B cell (primary cell): ENCODE measurements at places on chromosomes 2 and 18. TPM values are rescaled to one million over a fixed set of nuclear protein-coding genes. Genes with fewer than 3 reads are reported as not detected.
A peak's percentile ranks its signal among the peaks of the same experiment; 100 is the strongest.

- no peak overlapping the region for H3K27ac ChIP-seq
- no peaks in the 10 kb centered on the region for H3K36me3 ChIP-seq
- DNase-seq, result no peak
- H3K4me3 ChIP-seq, result no peak overlapping the region
Measured at GRCh38 chr2:153133716-153134115, 344.8 kb downstream of the RPRM start.

Gene CFAP65
- not detected in 2 replicates for total RNA-seq

DNA sequence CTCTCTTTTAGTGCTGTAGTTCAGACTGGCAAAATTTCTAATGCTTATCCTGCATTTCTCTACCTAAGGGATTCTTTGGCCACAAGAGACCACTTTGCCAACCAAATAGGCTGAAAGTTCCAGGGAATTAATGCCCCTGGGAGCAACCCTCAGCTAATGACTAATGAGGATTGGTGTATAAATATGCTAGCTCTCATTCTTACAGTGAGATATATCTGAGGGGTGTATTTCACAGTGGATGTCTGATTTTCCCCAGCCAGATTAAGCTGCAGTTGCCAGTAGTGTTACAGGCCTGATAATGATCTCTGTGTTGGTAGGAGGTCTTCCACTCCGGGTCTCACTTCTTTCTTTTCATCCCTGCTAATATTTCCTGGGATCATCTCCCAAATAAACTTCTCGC is 90.4 kb downstream of the GULP1 start:
- no peaks in the 10 kb centered on the region for H3K27me3 ChIP-seq
- no peaks in the 10 kb centered on the region for H3K4me1 ChIP-seq
- DNase-seq, result no peak
- no peak overlapping the region for H3K27ac ChIP-seq

GRCh38 chr2:39289609-39290008 is 45.8 kb upstream of the CDKL4 start:
- peaks cover 3% of the 10 kb centered on the region for H3K36me3 ChIP-seq
- no peak overlapping the region for H3K4me3 ChIP-seq
- H3K27ac ChIP-seq, result no peak overlapping the region
- no peak for DNase-seq

DNA sequence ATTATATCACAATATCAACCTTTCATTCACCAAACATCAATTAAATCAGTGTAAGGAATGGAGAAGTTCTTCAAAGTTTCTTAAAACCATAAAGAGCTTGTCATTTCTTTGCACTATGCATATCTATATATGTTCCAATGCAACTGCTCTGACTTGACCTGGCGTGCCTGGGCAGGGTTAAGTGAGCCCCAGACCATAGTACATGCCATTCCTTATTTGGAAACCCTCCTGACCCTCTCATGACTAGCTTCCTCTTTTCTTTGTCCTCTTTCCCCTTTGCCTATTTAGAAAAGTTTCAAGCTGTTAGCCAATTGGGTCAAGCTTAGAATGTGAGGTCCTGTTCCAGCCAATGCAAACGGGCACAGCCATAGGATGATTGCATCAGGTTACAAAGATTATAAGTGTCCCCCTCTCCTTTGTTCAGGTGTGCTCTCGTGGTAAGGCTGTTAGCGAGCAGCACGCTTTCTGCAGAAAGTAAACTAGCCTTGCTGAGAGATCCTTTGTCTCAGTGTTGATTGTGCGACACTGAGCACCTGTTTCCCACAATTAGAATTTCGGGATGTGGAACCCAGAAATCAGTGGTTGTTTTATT is 78.2 kb upstream of the UXS1 start:
- H3K4me3 ChIP-seq, result no peak overlapping the region
- H3K27ac ChIP-seq, result no peak overlapping the region
- H3K36me3 ChIP-seq, result no peaks in the 10 kb centered on the region

DNA sequence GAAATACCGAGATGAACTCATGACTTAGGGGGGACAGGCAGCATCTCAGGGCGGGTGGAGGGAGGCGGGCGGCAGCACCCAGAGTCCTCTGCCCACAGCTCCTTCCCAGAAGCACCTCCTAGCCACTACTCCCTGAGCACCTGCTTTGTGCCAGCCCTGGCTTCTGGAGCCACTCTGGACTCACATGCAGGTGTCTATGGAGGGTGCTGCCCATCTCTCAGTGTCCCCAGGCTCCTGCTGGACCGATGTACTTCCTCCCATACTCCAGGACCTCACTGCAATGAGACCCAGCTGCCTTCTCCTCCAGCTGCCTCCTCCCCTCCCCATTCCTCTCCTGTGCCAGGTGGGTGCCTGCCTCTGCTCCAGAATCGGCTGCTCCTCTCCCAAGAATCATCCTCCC is 22.1 kb upstream of the OTOS start:
- H3K4me3 ChIP-seq, result no peak overlapping the region
- H3K36me3 ChIP-seq, result no peaks in the 10 kb centered on the region
- no peaks in the 10 kb centered on the region for H3K27me3 ChIP-seq
- DNase-seq, result no peak

DNA sequence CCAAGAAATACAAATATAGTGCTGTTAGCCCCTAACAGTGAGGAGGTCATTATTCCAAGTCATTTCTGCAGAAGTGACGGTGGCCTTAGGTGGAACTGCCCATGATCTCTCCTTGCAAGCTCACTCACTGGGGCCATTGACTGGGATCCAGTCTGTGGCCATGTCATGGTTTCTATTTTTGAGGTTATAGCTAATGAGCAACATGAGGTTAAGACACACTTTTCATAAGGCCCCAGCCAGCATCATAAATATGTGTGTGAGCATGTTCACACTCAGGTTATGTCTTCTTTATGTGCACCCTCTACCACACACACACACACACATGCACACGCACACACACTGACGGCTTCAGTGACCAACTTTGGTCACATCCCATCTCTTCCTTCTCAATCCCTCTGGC is 484 bp downstream of the AFF3 start:
- peaks cover 62% of the 10 kb centered on the region for H3K4me1 ChIP-seq
- peak overlapping the region; percentile 91 for H3K4me3 ChIP-seq
- no peaks in the 10 kb centered on the region for H3K27me3 ChIP-seq
- H3K36me3 ChIP-seq, result peaks cover 18% of the 10 kb centered on the region
- peak overlapping the region; percentile 83 for H3K27ac ChIP-seq
- DNase-seq, result no peak

Gene NEU4
- total RNA-seq, result 0.29 TPM in 1 of 2 replicates, not detected in the other

DNA sequence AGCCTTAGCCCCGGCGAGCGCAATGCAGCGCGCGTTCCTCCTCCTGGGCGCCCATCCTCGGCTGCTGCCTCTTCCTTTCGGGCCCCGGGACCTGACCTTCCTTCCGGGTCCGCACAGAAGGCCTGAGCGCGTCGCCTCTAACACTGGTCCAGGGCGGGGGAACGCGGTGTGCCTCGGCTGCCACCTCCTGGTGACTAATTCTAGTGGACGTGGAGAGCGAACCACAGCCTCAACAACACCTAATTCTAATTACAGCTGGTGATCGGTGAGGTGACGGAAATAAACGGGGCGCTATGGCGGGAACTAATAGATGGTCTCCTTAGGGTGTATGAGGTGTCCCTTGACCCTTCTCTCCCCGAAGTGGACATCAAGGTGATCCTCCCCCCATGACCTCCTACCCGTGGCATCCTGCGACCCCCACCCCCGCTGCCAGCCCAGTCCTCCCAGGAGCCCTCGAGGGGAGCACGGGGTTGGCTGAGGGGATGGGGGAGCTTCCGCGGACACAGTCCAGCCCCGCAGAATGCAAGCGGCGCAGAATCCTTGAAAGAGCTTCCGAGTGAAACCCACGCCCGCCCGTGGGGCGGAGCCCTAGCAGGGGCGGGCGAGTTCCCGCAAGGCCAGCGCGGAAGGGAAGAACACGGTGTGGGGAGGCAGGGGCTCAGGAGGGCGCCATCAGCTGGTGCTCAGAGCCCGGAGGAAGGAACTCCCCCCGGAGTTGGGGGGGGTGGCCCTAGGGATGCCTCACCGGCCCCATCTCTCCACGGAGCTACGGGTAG is 12.8 kb upstream of the HMSD start:
- H3K27ac ChIP-seq, result peak overlapping the region; percentile 7
- H3K4me1 ChIP-seq, result peaks cover 14% of the 10 kb centered on the region
- peak; percentile 77 for DNase-seq
- H3K36me3 ChIP-seq, result no peaks in the 10 kb centered on the region
- H3K4me3 ChIP-seq, result peak overlapping the region; percentile 45
- no peaks in the 10 kb centered on the region for H3K27me3 ChIP-seq

Gene SCN2A
- total RNA-seq, result 0.22 and 0.44 TPM in 2 replicates

GRCh38 chr2:235746257-235746934 is 252.6 kb downstream of the AGAP1 start:
- no peaks in the 10 kb centered on the region for H3K4me1 ChIP-seq
- no peak overlapping the region for H3K4me3 ChIP-seq

GRCh38 chr2:96954011-96954846 is 32.2 kb downstream of the FAM178B start:
- H3K4me3 ChIP-seq, result no peak overlapping the region
- no peak overlapping the region for H3K27ac ChIP-seq
- no peak for DNase-seq
- H3K36me3 ChIP-seq, result no peaks in the 10 kb centered on the region
- no peaks in the 10 kb centered on the region for H3K27me3 ChIP-seq

DNA sequence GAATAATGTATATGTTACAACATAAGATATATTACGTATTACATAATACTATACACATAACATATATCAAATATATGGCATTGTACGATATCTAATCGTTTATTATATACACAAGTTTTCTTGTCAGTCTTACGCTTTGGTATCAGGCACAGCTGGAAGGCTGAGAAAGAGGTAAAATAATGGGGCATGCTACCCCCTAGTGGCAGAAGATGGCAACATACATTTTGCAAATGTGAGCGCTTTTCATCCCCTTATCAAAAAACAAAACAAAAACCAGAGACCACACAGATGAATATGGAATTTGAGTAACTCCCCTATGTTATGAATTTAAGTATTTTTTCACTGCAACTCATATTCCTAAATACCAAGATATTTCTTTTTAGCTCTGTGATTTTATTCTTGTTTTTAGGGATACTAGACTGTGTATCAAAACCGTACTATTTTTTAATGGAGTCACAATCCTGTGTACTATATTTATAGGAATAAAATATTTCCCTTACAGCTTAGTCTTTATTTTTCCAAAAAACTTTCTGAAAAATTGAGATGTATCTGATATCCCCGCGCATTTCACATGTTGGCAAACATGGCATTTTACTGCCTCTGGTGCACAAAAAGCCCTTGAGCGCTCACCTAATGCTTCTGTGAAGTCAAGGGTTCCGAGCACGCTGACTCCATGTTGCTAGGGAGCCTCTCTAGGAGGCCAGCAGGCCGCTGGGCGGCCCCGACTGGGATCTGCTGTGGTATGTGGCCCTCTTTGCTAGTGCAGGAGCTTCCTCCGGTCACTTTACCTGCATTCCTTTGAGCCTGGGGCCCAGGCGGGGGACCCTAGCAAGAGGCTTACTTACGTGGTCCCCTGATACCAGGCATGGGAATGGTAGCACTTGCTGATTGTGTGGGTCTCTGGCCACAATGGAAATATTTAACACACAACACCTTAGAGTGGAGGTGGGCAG is 62.5 kb downstream of the SLC4A3 start:
- H3K4me3 ChIP-seq, result no peak overlapping the region
- no peak overlapping the region for H3K27ac ChIP-seq
- peaks cover 6% of the 10 kb centered on the region for H3K4me1 ChIP-seq

GRCh38 chr2:26948800-26949199 is 21.6 kb upstream of the MAPRE3 start:
- H3K27me3 ChIP-seq, result peaks cover 8% of the 10 kb centered on the region
- H3K36me3 ChIP-seq, result no peaks in the 10 kb centered on the region
- no peak overlapping the region for H3K4me3 ChIP-seq
- H3K4me1 ChIP-seq, result no peaks in the 10 kb centered on the region
- no peak overlapping the region for H3K27ac ChIP-seq

DNA sequence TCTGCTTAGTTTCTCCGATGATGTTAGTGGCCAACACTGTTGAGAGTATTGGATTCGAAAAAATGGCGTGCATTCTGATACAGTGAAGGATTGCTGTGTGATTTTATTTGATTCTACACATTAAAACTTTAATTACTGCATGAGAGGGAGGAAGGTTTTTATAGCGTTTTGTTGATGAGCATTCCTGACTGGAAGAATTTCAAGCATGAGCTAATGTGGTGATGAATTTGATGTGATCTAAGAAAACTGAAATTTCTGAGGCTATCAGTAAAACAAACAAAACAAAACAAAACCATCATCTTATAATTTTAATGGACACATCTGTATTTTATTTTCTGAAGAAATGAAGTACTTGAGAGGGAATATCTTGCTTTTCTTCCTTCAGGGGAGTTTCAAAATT is 59.6 kb downstream of the ITGB6 start:
- H3K4me1 ChIP-seq, result no peaks in the 10 kb centered on the region
- H3K4me3 ChIP-seq, result no peak overlapping the region
- H3K36me3 ChIP-seq, result no peaks in the 10 kb centered on the region
- H3K27me3 ChIP-seq, result no peaks in the 10 kb centered on the region
- DNase-seq, result no peak

DNA sequence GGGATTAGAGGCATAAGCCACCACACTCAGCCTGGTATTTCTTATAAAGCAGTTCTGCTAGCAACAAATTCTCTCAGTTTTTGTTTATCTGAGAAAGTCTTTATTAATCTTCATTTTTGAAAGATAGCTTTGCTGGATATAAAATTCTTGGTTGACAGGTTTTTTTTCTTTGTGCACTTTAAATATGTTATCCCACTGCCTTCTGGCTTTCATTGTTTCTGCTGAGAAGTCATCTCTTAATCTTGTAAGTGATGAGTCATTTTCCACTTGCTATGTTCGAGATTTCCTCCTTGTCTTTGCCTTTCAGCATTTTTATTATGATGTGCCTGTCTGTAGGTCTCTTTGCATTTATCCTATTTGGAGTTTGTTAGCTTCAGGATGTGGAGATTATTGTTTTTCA is 5.9 kb upstream of the ELAC1 start:
- H3K27me3 ChIP-seq, result no peaks in the 10 kb centered on the region
- no peaks in the 10 kb centered on the region for H3K36me3 ChIP-seq
- peak; percentile 8 for DNase-seq
- no peaks in the 10 kb centered on the region for H3K4me1 ChIP-seq
- H3K4me3 ChIP-seq, result no peak overlapping the region

DNA sequence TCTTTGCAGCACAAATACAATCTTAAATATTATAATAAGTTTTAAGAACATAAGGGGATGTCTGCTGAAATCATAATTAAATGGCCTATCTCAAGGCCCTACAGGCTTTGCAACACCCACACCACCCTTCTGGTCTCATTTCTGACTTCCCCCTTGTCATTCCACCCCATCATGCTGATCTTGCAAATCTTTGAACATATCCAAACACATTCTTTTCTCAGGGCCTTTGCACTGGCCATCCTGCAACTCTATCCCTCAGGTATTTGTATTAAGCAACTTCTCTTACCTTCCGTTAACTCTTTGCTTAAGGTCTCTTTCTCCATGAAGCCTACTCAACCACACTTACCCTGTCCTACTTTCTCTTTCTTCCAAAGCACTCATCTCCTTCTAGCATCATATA is 51.8 kb upstream of the CCDC150 start:
- no peak for DNase-seq
- peaks cover 29% of the 10 kb centered on the region for H3K27me3 ChIP-seq
- peaks cover 4% of the 10 kb centered on the region for H3K4me1 ChIP-seq
- no peak overlapping the region for H3K4me3 ChIP-seq
- H3K36me3 ChIP-seq, result no peaks in the 10 kb centered on the region
- no peak overlapping the region for H3K27ac ChIP-seq

- no peak overlapping the region for H3K27ac ChIP-seq
- DNase-seq, result no peak
- no peaks in the 10 kb centered on the region for H3K36me3 ChIP-seq
- no peak overlapping the region for H3K4me3 ChIP-seq
- H3K27me3 ChIP-seq, result no peaks in the 10 kb centered on the region
Measured at GRCh38 chr2:105909215-105909614, 164.5 kb downstream of the NCK2 start.

Gene SEPTIN2
- 270 and 305 TPM in 2 replicates for total RNA-seq

- no peaks in the 10 kb centered on the region for H3K36me3 ChIP-seq
- DNase-seq, result no peak
Measured at GRCh38 chr2:36192983-36193382, 162.6 kb upstream of the CRIM1 start.
